ENCODE measurements at places on chromosomes 2 and 18.

DNA sequence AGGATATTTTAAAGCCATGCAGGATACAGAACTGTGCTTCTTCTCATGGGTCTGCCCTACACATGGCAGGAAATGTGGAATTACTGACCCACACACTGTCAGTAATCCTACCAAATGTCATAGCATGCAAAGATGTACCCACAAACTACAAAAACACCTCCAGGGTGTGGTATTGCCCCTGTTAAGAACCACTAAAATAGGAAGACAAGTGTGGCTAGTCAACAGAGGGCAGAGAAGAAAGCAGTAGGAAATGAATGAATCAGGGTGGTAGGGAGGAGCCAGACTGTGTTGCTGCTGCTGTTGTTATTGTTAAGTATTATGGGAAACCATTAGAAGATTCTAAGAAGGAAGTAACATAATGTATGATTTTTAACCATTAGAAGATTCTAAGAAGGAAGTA lies 556.7 kb upstream of the ACVR2A start:
- no peak for DNase-seq

- DNase-seq, result no peak
Observed at GRCh38 chr2:156349605-156350004, 17.1 kb upstream of the NR4A2 start.

DNA sequence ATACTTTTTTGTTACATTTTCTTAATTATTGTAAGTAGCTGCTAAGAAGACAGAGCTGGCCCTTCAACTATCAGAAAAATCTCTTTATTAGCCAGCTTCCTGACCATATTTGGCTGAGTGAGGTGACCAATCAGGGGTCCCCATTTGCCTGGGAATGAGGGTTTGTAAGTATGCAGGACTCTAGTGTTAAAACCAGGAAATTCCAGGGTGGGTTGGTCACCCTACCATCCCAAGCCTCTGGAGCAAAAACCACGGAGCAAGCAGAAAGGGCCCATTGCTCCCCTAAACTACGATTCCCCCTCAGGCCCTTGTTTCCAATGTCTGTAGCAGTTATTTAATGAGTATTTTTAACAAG lies 165.6 kb upstream of the NCKAP5 start:
- no peak for DNase-seq

- no peak for DNase-seq
Observed at GRCh38 chr2:187266147-187266546, 181.9 kb downstream of the CALCRL start.

DNA sequence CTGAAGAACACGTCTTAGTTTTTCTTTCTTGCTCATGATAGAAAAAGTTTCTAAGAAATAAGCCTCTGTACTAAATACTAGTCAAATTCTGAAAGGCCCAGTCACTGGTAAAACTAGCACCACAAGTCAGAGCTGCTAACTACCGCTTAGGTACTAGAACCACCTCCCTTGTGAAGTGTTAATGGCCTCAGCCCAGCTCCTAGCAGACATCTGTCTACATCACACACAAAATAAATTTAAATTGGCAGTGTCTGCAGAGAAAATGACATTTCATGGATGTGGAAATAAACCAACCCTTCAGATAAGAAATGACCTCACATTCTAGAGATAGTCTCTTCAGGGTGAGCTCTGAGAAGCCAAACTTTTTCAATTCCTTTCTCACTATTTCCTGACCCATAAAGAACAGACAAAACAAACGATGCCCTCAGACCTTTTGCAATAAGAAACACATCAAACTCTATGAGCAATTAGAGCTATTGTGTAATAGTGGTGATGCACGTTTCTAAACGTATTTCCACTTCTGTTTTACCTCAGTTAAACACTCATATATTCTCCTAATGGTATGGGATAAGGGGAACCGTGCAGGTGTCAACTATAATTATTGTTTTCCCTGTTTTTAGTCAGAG lies 70.3 kb upstream of the DSG1 start:
- DNase-seq, result no peak

GRCh38 chr2:135179689-135180088 lies 127.6 kb downstream of the RAB3GAP1 start:
- no peak for DNase-seq

GRCh38 chr2:128736689-128737545 lies 418.2 kb upstream of the HS6ST1 start:
- no peak for DNase-seq

GRCh38 chr18:6414723-6415417 lies at the start of gene L3MBTL4:
Gene L3MBTL4 (minus strand): TSS chr18:6414911. CDS start chr18:6311625, 103,286 bp downstream.
- no peak for DNase-seq

DNA sequence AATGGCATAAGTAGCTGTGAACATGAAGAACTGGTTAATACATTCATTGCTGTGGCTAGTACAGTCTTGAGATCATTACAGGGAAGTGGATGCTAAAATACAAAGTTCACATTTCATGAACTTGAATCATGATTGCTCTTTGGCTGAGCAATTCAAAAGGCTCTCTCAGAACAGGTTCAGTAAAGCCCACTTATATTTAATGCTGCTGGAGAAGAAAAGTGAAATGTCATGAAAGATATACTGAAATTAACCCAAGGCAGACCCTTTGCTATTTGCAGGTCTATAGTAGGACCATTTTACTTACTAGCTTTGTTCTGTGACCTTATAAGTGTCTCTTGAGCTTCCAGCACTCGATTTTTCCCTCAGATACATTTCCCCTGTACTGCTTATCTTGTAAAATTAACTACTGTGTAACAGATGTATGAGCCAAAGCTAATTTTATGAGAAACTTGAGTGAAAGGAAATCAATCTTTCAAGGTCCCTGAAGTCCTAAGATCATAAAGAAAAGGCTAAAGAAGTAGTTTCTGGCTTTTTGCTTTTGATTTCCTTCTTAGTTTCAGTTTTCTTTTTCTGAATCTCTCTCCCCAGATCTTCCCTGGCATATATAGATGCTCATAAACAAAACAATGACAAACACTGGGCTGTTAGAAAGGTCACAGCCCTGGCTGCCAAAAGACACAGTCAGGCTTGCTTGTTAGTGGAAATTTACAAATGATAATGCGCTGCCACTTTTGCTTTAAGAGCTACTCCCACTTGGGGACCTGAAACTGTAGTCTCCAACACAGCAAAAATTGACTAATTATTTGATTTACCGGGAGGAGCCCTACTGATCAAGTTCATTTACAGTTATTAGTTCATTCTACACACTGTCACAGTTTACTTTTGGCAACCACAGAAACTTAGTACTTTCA lies 132.7 kb upstream of the XPO1 start:
- no peak for DNase-seq

- DNase-seq, result no peak
Observed at GRCh38 chr18:1050012-1050657, 145.5 kb downstream of the ADCYAP1 start.

- DNase-seq, result no peak
Observed at GRCh38 chr18:76453932-76454331, 41.1 kb downstream of the ZNF516 start.

DNA sequence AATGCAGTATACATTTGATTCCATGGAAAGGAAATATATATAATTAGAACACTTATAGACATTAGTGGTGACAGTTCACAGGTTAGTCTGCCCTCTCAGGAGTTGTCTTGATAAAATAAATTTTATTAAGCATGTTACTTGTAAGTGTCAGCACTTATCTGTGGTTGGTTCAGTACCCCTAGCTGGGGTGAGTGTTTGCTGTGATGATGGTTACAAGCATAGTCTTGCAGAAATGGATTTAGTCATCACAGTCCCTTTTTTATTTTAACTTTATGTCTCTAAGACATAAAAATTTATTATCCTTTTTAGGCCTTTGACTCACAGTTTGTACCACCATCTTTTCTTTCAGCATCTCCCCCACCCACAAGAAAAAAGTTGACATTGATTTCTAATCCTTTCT lies 52.1 kb downstream of the NCK2 start:
- no peak for DNase-seq

GRCh38 chr2:47437287-47437686 lies 34.3 kb downstream of the MSH2 start:
- DNase-seq, result peak; percentile 39

DNA sequence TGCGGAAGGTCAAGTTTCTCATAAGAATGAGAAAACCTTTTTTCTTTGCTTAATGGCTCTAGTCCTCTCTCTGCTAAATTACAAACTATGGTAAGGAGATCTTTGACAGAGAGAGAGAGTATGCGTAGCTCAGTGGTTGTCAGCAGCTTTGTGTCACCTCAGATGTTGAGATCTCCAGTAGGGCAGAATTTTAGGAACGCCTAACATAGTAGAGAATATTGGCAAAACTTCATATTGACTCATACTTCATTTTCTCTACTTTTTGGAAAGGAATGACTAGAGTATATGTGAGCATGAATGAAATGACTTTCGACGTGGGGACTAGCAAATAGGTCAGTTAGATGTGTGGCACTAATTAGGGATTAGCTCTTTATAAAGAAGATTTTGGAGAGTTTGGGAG lies 64.0 kb downstream of the WDR7 start:
- no peak for DNase-seq

- no peak for DNase-seq
Observed at GRCh38 chr18:49441338-49441938, 19.0 kb downstream of the DYM start.

Measured in amniotic stem cell (primary cell).